Activated CD8-positive, alpha-beta memory T cell treated with anti-CD3 and anti-CD28 coated beads for 1 hour (primary cell): ENCODE measurements at places on chromosomes 5 and 9.

- DNase-seq = no peak
These were observed 426.2 kb downstream of the HTR1A start for GRCh38 chr5:63535840-63536602.

DNA sequence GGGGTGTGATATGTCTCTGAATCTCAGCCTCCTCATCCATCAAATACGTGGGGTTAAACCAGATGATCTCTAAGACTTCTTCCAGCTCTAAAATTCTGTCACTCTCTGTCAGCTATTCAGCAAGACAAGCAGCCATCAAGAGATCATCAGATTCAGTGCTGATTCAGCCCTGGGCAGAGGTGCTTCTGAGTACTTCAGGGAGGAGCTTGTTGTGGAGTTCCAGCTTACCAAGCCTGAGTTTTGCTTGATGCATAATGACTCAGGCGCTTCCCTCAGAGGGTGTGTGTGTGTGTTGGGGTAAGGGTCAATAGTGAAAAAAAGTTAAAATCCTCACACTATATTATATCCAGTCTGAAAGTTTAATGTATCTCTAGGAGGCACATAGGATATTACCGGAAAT lies 29.6 kb upstream of the TAF1L start:
- DNase-seq = no peak

DNA sequence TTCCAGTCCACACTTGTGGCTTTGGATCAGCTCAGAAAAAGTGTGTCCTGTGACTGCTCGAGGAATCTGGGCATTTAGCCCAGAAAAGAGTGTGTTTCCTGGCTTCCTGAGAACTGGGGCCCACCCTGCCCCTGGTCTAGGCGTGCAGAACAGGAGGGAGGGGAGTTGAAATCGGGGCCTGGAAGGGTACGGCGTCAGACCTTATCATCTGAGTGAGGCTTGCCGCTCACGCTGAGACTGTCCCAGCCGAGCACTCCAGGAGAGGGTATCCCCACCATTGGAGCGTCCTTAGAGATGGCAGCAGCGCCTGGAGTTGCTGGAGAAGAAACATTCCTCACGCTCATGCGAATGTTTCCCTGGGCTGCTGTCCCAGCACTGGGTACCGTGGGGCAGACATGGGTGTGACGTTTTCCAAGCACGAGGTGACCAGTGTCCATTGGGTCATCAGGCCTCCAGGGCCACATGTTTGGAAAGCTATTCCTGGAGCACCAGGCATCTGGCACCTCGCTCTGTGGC lies 22.5 kb downstream of the NEK6 start:
- DNase-seq = no peak

GRCh38 chr5:109748546-109748945 lies 58.8 kb downstream of the MAN2A1 start:
- no peak for DNase-seq

DNA sequence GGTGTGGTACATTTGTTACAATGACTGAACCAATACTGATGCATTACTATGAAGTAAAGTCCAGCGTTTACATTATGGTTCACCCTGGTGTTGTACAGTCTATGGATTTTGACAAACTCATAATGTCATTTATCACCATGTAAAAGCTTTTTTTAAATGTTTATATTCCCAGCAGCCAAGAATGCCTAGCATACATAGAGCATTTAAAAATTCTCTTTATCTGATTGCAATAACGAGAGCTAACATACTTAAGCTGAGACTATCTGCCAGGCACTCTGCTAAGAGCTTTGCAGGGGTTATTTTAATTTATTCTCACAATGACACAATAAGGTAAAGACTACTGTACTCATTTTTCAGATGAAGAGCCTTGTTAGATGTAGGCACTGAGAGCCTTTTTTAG lies 24.1 kb downstream of the PRDM6 start:
- DNase-seq = no peak

- no peak for DNase-seq
These were observed 93.6 kb downstream of the UHRF2 start for GRCh38 chr9:6506571-6506970.

DNA sequence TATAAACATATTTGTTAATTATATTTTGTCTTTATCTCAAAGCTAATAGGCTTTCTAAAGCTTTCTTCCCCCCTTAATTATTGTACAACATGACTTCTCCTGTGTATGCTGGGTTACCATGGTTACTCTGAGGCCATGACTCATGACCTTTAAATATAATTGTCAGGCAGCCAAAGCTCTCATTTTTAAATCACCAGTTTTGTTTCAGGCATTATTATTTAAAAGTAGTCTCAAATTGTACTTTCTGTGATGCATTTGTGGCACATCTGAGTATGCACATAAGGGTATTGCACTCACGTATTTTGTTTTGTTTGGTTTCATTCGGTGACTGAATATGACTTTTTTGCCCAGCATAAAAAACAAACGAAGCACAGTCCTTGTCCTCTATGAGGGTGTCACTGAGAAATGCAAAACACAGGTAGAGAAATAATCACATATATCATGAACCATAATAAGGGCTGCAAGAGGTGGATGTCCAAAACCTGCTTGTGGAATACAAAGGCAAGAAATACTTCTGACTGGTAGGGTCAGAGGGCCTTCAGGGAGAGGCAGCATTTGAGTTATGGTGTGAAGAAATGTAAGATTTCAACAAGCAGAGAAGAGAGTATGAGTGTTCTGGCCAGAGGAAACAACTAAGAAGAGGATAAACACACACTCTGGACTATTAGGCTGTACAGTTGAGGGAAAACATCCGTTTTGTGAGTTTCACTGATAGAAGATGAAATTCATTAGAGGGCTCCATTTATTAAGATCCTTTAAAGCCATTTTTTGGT lies 2.1 kb downstream of the CCDC192 start:
- no peak for DNase-seq

- DNase-seq = no peak
These were observed 7.7 kb downstream of the ICE1 start for GRCh38 chr5:5430136-5430535.

DNA sequence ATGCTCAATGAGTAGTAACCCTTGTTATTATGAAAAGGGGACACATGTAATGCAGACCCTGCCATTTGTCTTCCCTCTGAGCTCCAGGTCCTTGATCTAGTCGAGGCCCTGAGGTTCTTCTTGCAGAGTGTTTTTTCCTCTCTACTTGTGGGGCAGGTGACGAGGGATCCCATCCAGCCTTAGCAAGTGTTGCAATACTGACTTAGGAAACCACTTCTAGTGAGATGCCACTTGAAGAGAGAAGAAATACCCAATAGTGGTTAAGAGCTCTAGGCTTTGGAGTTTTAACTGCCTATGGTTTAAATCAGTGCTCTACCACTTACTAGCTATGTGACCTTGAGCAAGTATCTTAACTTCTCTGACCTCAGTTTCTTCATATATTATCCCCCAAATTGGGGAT lies 10.2 kb downstream of the PPARGC1B start:
- no peak for DNase-seq

DNA sequence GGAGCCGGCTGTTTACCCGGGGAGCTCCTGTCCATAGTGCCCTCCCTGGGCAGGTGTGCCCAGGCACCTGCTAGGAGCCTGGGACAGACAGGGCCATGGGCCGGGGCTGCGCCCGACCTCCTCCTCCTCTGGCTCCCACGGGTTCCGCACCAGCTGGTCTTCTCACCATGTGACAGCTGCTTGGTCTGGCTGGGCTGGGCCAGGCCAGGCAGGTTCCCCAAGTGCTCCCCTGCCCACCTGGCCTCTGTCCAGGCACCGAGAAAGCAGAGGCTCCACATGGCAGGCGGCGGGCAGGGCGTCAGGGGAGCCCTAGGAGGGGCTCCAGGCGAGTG lies 60.0 kb downstream of the OLFM1 start:
- DNase-seq = no peak

DNA sequence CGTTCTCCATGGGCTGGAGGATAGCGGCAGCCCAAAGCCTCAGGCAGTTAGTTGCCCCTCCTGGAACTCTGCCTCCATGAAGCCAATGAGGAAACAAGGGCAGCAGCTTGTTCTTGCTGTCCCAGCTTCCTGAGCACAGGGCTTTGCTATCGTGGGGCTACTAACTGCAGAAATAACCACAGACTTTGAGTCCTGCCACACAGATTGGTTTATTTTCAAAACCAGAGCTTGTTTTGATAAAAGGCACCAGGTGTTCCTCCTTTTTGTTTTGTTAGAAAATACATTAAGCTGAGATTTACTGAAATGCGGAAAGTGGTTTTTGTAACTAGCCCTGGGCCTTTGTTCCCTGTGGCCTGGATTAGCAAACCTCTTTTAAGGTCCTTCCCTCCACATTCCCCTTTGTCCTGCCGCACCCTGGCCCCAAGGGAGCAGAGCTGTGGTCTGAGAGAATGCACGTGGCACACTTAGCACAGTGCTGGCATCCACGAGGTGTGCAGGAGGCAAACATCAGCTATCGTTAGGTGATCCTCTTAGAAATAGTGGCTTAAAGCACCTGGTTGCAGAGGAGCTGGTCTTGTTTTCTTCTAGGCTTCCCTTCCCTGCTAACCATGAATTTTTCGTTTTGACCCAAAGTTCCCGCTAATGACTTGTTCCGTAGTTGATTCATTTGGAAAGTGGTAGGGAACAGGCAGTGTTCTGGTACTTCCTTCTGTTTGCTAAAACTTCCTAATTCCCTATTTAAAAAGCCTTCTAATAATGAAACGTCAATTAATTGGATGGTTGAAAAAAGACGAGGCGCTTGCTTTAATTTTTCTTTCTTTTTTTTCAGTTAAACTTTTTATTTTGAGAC lies 21.5 kb downstream of the MVB12B start:
- no peak for DNase-seq

- no peak for DNase-seq
These were observed 151.7 kb upstream of the NMUR2 start for GRCh38 chr5:152556784-152557183.

DNA sequence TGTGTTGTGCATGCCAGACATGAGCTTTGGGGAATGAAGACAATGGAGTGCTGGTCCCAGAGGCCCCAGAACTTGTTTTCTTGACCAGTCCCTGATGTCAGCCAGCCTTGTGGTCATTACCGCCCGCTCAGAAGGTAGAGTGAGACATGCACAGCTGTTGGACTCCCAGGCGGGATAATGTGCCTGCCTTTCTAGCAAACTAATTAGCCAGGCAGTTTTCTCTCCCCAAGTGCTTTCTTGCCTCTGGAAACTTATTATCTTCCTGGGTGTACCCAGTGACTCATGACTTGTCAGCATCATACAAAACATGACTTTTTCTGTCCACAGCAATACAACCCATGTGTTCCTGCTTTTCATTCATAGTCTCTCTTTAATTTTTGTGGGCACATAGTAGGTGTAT lies 131.1 kb downstream of the RMI1 start:
- DNase-seq = no peak

GRCh38 chr5:171309276-171310211 lies 496 bp downstream of the TLX3 start:
- DNase-seq = no peak

- no peak for DNase-seq
These were observed 27.0 kb upstream of the TMOD1 start for GRCh38 chr9:97474372-97474925.

- DNase-seq = no peak
These were observed 520 bp downstream of the PCDH12 start for GRCh38 chr5:141957367-141957996.

DNA sequence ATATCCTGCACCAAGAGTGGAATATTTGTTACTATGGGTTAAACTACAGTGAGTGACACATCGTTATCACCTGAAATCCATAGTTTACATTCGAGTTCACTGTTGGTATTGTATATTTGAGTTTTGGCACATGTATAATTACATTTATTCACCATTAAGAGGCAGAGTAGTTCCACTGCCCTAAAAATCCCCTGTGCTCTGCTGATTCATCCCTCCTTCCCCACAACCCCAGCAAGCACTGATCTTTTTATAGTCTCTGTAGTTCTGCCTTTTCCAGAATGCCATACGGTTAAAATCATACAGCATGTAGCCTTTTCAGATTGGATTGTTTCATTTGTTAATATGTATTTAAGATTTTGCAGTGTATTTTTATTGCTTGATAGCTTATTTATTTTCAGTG lies 495.2 kb downstream of the DIRAS2 start:
- DNase-seq = no peak

GRCh38 chr5:172834415-172835289 lies 601 bp downstream of the ERGIC1 start:
- DNase-seq = no peak

DNA sequence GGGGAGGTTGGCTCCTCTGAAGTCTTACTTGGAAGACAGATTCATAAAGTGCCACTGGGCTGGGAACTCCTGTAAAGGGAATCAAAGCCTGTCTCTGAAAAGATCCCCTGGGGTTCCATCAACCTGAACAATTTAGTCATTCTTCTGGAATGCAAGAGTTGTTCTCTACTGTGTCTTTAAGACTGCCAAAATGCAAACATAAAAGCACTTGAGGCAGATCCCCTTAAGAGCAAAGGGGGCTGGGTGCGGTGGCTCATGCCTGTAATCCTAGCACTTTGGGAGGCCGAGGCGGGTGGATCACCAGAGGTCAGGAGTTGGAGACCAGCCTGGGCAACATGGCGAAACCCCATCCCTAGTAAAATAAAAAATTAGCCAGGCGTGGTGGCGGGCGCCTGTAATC lies 16.7 kb downstream of the CDKN2AIPNL start:
- DNase-seq = no peak

DNA sequence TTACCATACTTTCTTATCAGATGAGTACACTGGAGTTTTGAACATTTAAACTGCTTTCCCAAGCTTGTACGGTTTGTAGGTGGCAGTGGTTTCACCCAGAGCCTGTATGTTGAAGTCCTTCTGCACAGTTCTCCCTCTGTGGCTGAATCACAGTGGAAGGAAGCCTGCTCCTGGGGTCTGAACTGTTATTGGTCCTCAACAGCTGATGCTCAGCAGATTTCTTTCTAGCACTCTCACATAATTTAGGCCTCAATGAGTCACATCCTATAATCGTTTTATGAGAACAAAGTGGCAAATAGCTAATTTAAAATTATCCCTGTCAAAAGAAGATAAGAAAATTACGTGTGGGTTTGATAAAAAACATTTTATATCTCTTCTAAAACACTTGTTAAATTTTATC lies 229.7 kb downstream of the TLE4 start:
- no peak for DNase-seq

DNA sequence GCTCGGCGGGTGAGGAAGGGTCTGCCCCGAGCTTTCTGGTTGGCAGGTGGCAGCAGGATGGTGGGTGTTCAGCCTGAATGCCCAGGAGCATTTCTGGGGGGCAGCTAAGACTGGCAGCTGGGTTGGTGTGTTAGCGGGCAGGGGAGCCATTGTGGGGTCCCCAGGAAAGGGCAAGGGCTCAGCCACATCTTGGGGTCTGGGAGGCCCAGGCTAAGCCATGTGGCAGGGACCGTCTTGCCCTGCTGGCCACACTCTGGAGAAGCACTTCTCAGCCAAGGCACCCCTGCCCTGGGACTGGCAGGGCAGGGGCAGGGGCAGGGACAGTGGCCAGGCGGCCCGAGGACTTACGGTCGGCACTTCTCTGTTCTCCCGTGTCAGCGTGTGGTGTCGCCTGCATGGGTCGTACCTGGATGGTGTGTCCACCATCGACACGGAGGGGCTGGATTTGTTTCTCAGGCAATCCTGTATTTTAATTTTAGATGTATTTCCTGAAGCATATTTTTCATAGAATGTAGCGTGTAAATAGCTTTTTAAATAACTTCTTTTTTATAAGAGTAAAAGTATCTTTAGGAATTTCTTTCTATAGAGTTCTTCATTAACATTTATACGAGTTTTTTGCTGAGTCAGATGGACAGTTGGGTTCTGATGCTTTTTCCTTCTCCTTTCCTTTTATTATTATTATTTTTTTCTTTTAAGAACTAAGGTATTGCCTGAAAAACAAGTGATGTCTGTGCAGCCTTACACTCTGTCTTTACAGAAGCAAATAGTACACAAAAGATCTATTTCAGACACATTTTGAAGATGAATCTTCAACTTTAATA lies 102.0 kb downstream of the PHF2 start:
- no peak for DNase-seq
